Thoracic aorta (tissue), 2 donors: ENCODE measurements at places on chromosomes 5 and 9.

DNA sequence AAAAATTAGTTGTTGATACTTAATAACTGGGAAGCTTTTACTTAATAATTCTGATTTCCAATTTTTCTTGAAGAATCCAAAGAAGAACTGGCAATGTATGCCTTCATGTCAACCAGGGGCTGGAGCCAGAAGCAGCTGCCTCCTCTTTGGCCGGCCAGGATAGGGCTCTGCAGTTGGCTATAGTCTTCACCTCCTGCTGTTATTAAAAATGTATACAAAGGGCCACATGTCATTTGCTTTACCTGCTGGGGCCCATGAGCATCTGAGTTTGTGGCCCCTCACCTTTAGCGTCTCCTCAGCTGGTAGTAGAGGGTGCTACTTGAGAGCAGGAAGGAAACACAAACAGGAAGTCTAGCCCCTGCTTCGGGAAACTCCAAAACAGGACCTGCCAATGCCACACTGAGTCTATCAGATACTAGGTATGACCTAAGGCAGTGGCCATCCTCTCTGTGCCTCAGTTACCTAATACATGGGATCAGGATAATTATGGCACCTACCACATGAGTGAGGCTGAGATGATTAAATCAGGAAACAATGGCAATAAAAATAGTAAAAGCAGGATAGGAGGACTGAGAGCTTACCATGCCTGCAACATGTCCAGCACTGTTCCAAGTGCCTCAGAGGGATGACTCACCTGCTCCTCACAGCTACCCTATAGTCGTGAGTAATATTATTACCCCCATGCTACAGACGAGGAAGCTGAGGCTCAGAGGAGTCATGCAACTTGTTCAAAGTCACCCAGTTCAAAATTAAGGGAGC lies 21.3 kb downstream of the CCDC69 start:
- no peak for DNase-seq

DNA sequence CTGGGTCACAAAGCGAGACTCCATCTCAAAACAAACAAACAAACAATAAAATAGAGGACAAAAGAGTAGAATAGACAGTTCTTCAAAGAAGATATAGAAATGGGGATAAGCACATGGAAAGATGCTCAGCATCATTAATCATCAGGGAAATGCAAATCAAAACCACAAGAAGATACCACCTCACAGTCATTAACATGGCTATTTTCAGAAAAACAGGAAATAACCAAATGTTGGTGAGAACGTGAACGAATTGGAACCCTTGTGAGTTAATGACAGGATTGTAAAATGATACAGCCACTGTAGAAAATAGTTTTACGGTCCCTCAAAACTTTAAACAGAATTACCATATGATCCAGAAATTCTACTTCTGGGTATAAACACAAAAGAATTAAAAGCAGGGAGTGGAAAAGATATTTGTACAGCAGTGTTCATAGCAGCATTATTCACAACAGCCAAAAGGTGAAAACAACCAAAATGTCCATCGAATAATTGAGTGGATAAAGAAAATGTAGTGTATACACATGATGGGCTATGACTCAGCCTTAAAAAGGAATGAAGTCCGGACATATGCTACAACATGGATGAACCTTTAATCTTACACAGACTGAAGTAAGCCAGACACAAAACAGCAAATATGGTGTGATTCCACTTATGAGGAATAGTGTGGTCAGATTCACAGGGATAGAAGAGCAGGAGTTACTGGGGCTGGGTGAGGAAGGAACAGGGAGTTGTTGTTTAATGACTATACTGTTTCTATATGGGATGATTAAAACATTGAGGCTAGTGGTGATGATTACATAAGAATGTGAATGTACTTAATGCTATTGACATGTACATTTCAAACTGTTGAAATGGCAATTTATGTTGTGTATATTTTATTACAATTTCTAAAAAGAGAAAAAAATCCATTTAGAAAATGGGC lies 19.7 kb downstream of the OR2V2 start:
- DNase-seq: no peak

DNA sequence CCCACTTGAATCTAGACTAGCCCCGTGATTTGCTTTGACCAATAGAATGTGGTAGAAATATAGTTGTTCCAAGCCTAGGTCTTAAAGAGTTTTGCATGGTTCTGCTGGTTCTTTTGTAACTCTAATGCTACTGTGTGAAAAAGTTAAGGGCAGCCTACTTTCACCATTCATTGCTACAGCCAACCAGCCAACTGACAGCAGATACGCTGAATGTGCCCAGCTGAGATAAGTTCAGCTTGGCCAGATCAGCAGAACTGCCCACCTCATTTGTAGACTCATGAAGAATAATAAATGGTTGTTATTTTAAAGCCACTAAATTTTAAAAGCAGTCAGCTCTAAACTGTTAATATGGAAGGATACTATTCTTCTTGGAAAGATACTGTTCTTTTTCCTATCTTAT lies 23.9 kb downstream of the NR3C1 start:
- no peak for DNase-seq

- DNase-seq: no peak
Measured at GRCh38 chr5:53556001-53556400, 4.4 kb upstream of the NDUFS4 start.

DNA sequence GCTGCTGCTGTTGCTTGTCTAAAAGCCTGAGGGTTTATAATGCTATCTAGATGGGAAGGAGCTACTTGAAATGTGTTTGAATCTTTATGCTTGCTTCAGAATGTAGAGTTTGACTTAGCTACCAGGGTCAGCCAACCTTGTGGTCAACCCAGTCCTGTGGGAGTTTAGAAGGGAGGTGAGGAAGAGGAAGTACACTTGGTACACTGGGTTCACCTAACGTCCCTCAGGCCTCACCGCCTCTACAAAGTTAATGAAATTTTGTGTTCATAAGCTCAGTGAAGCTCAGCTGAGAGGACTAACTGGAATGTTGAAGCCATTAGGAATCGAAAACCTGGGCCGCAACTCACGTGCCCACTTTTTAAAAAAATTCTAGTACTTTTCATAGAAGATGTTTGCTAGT lies 10.7 kb downstream of the IQGAP2 start:
- DNase-seq: no peak
